Stimulated activated CD4-positive, alpha-beta T cell treated with anti-CD3 and anti-CD28 coated beads, Interleukin-2, amount 100 ng/mL, for 48 hours (primary cell): ENCODE measurements at places on chromosomes 3 and 15.
A peak's percentile ranks its signal among the peaks of the same experiment; 100 is the strongest.

GRCh38 chr3:13145826-13146642, 72.8 kb upstream of the IQSEC1 start:
- DNase-seq, result no peak

- no peak for DNase-seq
Observed at GRCh38 chr3:31523543-31523942, 9.2 kb upstream of the STT3B start.

GRCh38 chr15:78056714-78057269, 20.7 kb downstream of the TBC1D2B start:
- DNase-seq, result no peak

- no peak for DNase-seq
Observed at GRCh38 chr15:35932531-35932930, 386.6 kb upstream of the DPH6 start.

- DNase-seq, result no peak
Observed at GRCh38 chr3:182292591-182292990, 500.7 kb upstream of the ATP11B start.

GRCh38 chr3:117885011-117885441, 1149.6 kb downstream of the IGSF11 start:
- DNase-seq, result no peak

GRCh38 chr3:122987231-122987630, 40.3 kb downstream of the SEMA5B start:
- DNase-seq, result no peak

DNA sequence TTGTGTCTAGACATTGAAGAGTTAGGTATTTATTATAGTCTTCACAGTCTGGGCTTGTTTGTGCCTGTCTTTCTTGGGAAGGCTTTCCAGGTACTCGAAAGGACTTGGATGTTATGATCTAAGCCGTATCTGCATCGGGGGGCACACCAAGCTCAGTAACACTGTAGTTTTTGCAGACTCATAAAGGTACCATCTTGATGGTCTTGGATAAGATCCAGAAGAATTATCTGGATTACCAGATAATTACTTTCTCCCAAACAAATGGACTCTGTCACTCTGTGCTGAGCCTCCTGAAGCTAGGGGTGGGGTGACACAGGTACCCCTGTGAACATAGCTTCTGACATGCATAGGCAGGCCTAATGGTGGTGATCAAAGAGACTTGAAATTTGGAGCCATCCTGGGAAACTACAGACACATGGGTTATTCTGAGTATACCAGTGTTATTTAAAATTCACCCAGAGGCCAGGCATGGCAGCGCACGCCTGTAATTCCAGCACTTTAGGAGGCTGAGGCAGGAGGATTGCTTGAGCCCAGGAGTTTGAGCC, 238.6 kb upstream of the TPM1 start:
- DNase-seq, result no peak

- DNase-seq, result peak; percentile 2
Observed at GRCh38 chr3:167740961-167741587, 5.6 kb downstream of the SERPINI1 start.

DNA sequence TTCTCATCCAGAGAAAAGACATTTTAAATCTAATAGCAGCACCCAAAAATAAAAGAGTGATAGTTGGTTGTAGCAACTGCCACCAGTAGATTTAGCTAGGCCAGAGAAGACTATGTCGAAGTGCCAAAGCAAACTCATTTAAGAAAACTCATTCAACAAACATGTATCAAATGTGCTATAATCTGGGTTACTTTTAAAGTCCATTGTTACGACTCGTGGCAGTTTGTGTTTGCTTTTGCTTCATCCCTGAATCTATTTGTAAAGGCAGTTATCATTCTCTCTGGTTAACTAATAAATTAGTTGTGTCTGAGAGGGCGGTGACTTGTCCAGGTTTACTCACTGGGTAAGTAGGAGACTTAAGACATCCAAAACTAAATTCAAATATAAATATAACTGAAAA, 159.4 kb downstream of the ZIC4 start:
- DNase-seq, result no peak

GRCh38 chr15:78407608-78408354, 30.2 kb upstream of the IREB2 start:
- DNase-seq, result no peak

DNA sequence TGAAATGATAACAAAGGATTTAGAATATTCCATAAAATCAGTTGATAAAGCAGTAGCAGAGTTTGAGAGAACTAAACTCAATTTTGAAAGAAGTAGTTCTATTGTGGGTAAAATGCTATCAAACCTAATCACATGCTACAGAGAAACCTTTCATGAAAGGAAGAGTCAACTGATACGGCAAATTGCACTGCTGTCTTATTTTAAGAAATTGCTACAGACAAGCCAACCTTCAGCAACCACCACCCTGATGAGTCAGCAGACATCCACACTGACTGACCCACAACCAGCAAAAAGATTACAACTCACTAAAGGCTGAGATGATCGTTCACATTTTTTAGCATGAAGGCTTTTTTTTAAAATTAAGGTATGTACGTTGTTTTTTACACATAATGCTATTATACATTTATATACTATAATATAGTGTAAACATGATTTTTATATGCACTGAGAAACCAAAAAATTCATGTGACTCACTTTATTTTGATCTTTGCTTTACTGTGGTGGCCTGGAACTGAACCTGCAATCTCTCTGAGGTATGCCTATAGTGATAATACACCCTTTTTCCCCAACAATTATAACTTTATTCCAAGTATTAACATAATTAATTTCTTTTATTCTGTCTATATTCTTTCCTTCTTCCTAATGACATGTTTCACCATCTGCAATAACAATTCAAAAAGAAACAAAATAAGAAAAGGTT, 109.9 kb downstream of the TBC1D5 start:
- DNase-seq, result no peak

GRCh38 chr3:141986548-141987107, 110.2 kb downstream of the ATP1B3 start:
- DNase-seq, result no peak

GRCh38 chr3:2156244-2156847, 57.7 kb downstream of the CNTN4 start:
- peak; percentile 7 for DNase-seq

GRCh38 chr15:40637221-40637745, 43.2 kb downstream of the KNL1 start:
- DNase-seq, result no peak

- DNase-seq, result no peak
Observed at GRCh38 chr15:100731267-100732152, 129.1 kb downstream of the ASB7 start.

- DNase-seq, result no peak
Observed at GRCh38 chr3:109257269-109257668, 59.0 kb downstream of the DPPA2 start.

DNA sequence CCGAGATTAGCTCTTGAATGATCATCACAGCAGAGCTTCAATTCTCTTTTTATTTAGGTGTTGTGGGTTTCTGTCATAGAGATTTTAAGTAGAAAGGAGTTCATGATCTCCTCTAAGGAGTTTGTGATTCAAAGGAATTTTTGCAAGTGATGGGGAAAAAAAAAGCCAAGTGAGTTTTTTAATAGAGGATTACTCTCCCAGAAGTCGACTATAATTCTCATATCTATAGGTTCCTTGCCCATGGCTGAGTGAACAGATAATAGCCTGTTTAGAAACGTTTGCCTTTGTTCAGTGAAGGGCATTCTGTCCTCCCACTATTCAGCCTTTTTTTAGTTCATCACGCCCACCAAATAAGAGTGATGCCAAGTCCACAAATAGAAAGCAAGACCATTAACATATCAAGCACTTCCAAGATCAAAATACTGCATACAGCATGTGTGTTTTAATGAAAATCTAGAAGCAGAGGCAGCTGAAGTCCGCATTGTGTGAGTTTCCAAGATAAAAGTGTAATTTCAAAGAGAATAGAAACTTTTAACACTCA, 398.4 kb upstream of the CNTN3 start:
- no peak for DNase-seq

DNA sequence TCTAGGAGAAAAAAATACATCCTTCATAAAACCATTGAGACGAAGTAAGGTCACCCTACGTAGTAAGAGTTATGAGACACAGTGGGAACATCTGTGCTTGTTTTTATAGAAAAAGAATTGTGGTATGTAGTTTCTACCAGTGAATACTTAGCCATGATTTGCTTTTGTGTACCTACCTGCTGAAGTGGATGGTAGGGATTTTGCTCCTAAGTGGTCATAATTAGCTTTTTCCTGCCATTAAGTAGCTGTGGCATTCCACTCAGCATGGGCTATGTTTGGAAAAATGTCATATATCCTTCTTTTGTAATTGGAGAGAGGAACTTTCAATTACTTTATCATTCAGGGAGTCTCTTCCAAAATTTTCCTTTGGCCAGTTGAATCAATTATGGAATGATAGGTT, 63.7 kb downstream of the CHD2 start:
- no peak for DNase-seq

GRCh38 chr3:122322095-122323075, 2.7 kb upstream of the CSTA start:
- DNase-seq, result no peak

- no peak for DNase-seq
Observed at GRCh38 chr3:126928921-126929474, 53.9 kb upstream of the PLXNA1 start.

DNA sequence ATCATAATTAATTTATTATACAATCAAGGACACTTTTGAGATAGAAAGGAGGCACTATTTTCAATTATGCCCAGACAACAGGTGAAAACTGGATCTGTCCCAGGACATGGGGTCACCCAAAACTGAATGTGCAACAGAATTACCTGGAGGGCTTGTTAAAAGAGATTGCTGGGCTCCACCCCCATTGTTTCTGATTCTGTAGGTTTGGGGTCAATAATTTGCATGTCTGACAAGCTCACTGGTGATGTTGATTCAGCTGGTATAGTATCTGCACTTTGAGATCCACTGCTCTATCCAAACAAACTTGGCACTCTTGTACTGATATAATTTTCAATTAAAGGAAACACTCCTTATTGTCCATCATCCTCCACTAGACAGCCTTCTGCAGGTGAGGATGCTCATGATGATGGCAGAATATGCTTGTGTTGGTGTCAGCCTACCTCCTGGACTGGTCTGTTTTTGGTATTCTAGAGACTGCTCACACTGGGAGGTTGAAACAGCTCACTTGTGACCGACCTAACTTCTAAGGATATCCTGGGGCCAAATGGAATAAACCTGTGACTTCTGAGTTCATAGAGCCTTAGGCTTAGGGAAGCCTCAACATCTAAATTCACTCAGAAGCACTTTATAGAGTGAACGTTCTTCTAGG, 2.2 kb downstream of the P2RY14 start:
- DNase-seq, result no peak

GRCh38 chr3:38133557-38134405, 3.1 kb downstream of the ACAA1 start:
- DNase-seq, result no peak

GRCh38 chr3:13714251-13714916, 165.5 kb downstream of the FBLN2 start:
- DNase-seq, result no peak

GRCh38 chr3:150577855-150578254, 25.3 kb upstream of the SELENOT start:
- DNase-seq, result no peak

- no peak for DNase-seq
Observed at GRCh38 chr3:12454076-12454815, 30.0 kb upstream of the TSEN2 start.

- no peak for DNase-seq
Observed at GRCh38 chr3:178393146-178393545, 143.1 kb upstream of the KCNMB2 start.

DNA sequence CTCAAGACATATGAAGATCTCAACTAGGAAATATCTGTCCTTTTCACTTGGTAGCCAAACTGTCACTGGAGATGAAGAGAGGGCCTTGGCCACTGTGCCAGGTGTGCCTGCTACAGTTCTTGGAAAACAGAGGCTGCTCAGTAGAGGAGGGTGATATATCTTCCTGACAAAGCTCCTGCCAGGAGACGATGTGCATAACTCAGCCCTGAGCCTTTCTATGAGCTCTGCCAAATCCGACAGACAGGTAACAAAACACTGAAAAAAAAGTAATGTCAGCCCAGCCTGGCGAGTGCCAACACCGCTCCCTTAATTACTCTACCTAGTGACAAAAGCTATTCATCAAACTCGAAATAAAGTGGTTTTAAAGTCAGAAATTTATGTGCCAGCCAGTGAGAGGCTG, 123.2 kb downstream of the MFSD1 start:
- DNase-seq, result no peak

GRCh38 chr15:66883284-66883911, 181.4 kb downstream of the SMAD6 start:
- DNase-seq, result no peak

- no peak for DNase-seq
Observed at GRCh38 chr3:36146404-36146803, 233.9 kb upstream of the STAC start.

DNA sequence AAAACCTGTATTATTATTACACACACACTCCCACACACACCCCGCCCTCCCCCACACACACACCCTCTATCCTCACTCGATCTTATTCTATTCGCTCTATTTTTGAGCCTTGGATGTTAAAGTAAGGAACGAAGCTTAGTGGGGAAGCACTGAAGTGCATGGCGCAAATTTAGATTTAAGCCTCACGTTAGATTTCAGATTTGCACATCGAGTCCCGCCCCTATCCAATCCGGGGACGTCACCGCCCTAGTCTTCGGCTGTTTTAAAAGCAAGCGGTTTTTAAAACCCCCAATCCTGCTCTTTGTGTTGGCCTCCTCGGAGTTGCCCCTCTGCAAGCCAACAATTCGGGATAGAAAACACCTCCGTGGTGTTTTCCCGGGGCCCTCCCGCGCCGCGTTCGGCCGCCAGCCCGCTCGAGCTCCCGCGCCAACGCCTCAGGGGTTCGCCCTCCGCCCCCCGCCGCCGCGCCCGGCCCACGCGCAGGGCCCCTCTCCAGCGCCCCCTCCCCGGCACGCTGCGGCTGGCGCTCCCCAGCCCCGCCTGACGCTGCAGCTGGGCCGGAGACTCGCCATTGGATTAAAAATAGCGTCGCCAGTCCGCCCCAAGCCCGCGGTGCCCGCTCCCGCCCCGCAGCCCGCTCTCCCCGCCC, at the start of gene USP13:
TSS of gene USP13 (plus strand) at position 594 of the 649 bp plus-strand sequence. CDS start 186 bp downstream, outside the sequence.
- DNase-seq, result peak; percentile 30

- no peak for DNase-seq
Observed at GRCh38 chr3:134035836-134036235, 6.1 kb upstream of the SLCO2A1 start.

DNA sequence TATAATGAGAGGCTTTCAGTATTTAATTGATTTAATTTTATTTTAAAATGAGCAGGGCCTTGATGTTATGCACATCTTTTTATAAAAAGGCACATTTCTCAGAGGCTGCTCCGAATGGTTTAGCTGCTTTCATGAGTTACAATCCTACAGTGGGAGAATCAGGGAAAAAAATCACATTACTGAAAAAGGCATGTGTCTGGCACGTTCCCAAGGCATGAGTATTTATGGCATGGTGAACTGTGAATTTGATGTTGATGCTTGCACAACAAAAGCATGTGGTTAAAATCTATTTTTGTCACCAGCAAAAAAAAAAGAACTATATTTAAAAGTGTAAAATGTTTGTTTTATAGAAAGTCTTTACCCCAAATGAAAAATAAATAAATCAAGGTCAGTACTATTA, 485.2 kb upstream of the ROBO2 start:
- DNase-seq, result no peak

GRCh38 chr3:189167027-189167766, 4.6 kb upstream of the TPRG1 start:
- no peak for DNase-seq

- DNase-seq, result no peak
Observed at GRCh38 chr3:172640751-172641150, 70.1 kb downstream of the NCEH1 start.
